ENCODE measurements at places on chromosomes 12 and 14. TPM values are rescaled to one million over a fixed set of nuclear protein-coding genes. Genes with fewer than 3 reads are reported as not detected.

The CPNE6 gene
- not detected for total RNA-seq

The LRRC10 gene
- not detected for total RNA-seq

The MYF6 gene
- total RNA-seq: not detected

The BICDL1 gene
- 15.2 TPM for total RNA-seq

The RBM19 gene
- total RNA-seq: 131 TPM

DNA sequence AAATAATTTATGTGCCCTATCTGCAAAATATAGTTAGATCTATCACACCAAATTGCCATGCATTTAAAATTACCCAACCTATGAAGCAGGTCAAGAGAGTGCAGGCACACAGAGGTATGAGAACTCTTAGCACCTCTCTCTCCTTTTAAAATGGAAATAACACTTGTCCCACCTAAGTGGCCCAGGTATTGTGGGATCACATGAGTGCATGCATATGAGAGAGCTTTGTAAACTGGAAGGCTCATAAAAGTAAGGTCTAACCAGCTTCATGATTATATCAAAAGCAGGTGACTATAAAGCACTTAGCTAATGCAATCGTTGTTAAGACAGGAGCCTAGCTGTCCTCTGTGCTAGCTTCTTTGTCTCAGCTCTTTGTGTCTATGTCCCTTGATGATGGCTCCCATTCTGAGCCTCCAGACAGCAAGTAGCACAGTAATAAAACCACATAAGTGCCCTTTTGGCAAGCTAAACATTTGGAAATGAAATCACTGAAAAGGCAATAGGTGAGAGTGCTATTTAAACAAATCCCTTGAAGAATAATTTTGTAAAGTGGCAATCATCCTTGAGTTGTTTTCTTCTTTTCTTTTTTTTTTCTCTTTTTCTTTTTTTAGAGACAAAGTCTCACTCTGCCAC is 219.0 kb downstream of the NTF3 start:
- no peak overlapping the region for H3K27ac ChIP-seq
- no peaks in the 10 kb centered on the region for H3K27me3 ChIP-seq
- H3K4me1 ChIP-seq: peaks cover 8% of the 10 kb centered on the region
- H3K36me3 ChIP-seq: no peaks in the 10 kb centered on the region
- DNase-seq: no peak
- no peak overlapping the region for H3K4me3 ChIP-seq

DNA sequence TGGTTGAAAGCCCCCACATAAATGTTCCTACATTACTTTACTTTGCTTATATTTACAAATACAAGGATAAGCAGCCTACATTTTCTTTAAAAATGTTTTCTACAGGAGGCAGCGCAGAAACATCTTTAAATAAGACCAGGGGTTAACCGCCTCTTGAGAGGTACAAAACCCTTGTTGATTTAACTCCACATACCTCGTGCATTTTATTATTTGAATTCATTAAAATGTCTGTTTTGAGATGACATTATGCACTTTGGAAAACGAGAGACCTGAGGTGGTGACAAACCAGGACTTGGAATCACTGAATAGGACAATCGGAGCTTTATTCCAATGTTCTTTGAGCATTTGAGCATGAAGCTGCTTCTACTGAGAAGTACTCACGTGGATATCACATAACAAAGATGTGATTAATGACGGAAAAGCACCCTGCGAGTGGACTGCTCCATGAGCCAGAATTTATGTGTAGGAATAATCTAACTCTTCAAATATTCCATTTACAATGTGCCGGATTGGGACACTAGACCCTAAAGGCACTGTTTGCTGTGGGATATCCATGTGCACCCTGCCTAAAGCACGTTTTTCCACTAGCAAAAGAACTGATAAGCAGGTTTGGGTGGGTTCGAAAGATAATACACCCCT is 746 bp upstream of the DUSP16 start:
- no peaks in the 10 kb centered on the region for H3K36me3 ChIP-seq
- H3K27me3 ChIP-seq: no peaks in the 10 kb centered on the region
- DNase-seq: no peak
- peak overlapping the region; percentile 100 for H3K27ac ChIP-seq
- peak overlapping the region; percentile 77 for H3K4me3 ChIP-seq

DNA sequence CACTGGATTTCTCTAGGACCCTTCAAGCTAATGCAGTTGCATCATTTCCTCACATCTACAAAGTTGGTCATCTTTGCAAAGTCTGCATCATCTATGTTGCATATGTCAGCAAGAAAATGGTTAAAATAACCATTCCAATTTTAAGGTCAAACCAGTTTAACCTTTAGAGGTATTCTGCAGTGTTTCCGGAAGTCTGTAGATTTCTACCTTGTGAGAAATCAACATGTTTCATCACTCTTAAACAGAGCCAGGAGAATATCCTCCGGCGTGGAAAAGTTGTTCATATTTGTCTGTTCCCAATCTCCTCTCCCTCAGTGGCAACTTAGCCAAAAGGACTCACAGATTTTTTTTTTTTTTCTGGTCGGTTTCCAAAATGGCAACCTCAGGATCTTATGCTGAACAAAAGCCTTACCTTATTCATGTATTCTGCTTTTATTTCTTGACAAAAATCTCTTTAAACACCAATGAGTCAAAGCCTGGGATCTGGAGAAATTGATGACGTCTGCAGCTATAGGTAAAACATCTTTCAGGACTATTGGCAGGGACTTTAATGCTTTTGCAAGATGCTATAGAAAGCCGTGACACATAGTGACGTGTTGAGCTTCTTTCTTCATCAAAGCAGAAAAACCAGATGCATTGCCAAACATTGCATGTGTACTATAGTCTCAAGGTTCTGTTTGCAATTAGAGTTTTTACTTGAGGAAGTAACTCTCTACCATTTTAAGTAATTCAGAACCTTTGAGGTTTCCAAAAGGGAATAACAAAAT is 16.0 kb upstream of the CDK17 start:
- no peaks in the 10 kb centered on the region for H3K27me3 ChIP-seq
- no peaks in the 10 kb centered on the region for H3K4me1 ChIP-seq
- H3K27ac ChIP-seq: no peak overlapping the region

DNA sequence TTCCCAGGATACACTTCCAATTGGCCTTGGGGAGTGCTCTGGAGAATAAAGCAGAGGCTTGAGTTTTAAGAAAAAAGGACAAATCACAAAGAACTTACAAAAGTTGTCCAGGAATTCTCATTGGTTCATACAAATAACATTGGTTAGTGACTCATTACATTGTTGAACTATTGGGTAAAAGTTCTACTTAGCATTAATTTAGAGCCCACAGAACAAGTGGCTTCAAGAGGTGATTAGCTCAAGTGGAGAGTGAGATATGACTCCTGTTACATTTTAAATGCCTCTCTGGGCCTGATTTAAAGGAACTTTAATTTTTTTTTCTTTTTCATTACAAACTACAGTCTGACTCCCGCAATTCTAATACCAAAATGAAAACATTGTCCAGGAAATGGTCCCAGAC is 72.9 kb downstream of the ASCL4 start:
- H3K36me3 ChIP-seq: no peaks in the 10 kb centered on the region
- no peak overlapping the region for H3K27ac ChIP-seq
- H3K27me3 ChIP-seq: peaks cover 31% of the 10 kb centered on the region

DNA sequence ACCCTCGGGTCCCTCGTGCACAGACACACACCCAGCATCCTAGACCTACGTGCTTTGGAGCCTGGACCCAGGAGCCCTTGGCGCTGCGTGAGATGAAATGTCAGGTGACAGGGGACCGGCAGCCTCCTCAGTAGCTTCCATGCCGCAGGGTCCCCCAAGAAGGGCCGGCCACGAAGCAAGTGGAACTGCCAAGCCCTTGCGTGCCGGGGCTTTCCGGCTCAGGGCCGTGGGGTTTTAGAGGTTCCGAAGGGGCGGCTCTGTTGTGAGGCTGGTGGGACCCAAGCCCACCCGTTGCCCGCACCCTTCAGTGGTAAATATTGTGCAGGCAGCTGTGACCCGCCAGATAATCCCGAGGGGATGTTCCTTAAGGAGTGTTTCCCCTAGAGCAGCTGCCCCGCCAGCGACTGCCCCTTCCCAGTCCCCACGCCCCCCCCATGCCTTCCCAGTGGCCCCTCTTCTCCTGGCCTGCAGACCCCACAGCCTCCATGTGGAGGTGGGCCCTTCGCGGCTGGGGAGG is 133.7 kb downstream of the ADGRD1 start:
- no peaks in the 10 kb centered on the region for H3K27me3 ChIP-seq
- no peak overlapping the region for H3K4me3 ChIP-seq
- no peaks in the 10 kb centered on the region for H3K4me1 ChIP-seq
- H3K27ac ChIP-seq: no peak overlapping the region
- no peaks in the 10 kb centered on the region for H3K36me3 ChIP-seq

DNA sequence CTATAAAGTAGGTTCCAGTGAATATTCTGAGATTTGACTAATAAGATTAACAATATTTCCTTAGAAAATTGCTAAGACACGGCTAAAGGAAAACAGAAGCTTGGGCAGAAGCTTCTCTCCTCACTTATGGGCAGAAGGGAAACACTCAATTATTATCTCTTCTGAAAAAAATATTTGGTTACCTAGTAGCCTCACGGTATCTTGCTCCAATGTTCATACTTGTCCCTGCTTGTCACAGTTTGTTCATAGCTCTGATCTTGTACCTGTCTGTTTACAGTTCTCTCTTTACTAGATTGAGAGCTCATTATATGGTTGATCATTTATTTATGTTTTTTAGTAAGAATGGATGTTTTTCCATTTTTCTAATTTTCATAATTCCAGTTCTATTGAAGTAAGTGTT is 458.0 kb upstream of the ATP2B1 start:
- H3K36me3 ChIP-seq: no peaks in the 10 kb centered on the region
- no peak for DNase-seq
- no peak overlapping the region for H3K27ac ChIP-seq
- H3K4me1 ChIP-seq: no peaks in the 10 kb centered on the region
- no peak overlapping the region for H3K4me3 ChIP-seq

DNA sequence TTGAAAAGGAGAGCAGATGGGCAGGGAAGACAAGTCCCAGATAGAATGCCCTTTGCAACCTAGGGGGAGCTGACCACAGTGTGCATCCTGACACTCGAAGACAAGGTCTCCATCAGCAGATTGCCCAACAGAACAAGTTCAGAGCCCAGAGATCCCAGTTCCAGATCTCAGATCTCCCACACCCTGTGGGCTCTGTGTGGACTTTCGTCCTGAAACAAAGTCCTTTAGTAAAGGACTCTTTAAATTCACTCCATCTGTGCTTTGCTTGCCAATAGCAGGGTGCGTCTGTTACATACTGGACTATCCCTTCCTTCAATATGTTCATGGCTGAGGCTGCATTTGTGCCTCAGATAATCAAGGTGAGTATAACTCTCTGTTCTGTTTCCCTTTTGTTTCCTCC is 8.7 kb upstream of the C1RL start:
- peaks cover 4% of the 10 kb centered on the region for H3K36me3 ChIP-seq
- no peak for DNase-seq
- no peaks in the 10 kb centered on the region for H3K27me3 ChIP-seq
- H3K4me1 ChIP-seq: no peaks in the 10 kb centered on the region
- H3K27ac ChIP-seq: no peak overlapping the region
- no peak overlapping the region for H3K4me3 ChIP-seq

- no peak overlapping the region for H3K27ac ChIP-seq
- H3K36me3 ChIP-seq: no peaks in the 10 kb centered on the region
- no peak for DNase-seq
- no peak overlapping the region for H3K4me3 ChIP-seq
- no peaks in the 10 kb centered on the region for H3K4me1 ChIP-seq
Observed at GRCh38 chr12:29510591-29511185, 13.2 kb upstream of the OVCH1 start.

DNA sequence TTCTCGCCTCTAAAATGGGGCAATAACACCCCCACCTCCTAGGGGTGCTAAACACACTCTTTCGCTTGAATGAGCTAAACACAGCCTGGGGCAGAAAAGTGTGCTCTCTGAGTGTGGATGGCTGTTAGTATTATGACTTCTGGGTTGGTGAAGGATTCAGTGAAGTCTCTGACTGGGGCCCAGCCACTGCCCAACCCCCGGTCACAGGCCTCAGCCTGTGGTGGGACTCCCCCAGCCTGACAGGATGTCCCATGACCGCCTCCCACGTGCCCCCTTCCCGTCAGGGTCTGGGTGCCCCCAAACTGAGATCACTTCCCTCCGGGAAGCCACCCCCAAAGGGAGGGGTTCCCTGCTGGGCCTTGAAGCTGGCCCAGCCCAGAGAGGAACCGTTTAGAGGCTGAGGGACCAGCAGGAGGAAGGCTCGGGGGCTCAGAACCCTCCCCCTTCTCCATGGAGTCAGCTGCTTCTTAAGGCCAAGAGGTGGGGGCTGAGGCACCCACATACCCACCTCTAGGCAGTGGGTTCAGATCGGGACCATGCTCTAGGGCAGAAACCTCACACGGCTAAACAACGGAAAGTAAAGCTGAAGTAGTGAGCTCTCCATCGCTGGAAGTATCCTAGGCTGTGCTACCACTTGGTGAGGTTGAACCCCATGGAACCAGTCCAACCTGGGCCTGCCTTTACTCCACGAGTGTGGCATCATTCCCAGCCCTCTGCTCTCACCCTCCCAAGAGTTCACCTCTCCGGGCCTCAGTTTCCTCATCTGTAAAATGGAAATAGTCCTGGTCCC is 13.8 kb downstream of the DTX1 start:
- no peaks in the 10 kb centered on the region for H3K27me3 ChIP-seq
- no peak overlapping the region for H3K4me3 ChIP-seq
- H3K27ac ChIP-seq: no peak overlapping the region
- H3K4me1 ChIP-seq: no peaks in the 10 kb centered on the region

DNA sequence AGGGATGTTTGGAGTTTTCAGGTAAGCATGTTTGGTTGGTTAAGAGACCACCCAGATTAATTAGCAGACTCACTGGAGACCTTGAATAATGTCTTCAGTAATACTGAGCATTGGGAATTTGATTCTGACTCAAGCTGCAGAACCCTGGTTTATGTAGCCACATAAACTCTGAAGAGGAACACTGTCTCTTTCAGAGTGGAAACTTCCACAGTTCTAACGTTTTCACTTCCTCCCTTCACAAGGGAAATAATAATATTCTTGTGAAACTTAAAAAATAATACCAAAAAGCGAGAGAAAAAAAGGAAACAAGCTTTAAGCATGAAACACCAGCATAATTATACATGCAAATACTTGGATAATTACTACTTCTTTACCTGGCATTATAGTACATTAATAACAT is 40.0 kb upstream of the ST8SIA1 start:
- H3K27me3 ChIP-seq: no peaks in the 10 kb centered on the region
- no peaks in the 10 kb centered on the region for H3K4me1 ChIP-seq
- no peak overlapping the region for H3K4me3 ChIP-seq
- no peak for DNase-seq
- H3K27ac ChIP-seq: no peak overlapping the region
- no peaks in the 10 kb centered on the region for H3K36me3 ChIP-seq

GRCh38 chr12:2959192-2959504 is at the start of gene TEAD4:
TEAD4 (plus strand) TSS chr12:2959397.
- DNase-seq: peak; percentile 95
- no peaks in the 10 kb centered on the region for H3K27me3 ChIP-seq
- H3K27ac ChIP-seq: peak within 1 kb of the TSS; percentile 92
- no peaks in the 10 kb centered on the region for H3K36me3 ChIP-seq
- H3K4me1 ChIP-seq: peaks cover 49% of the 10 kb centered on the region
- H3K4me3 ChIP-seq: peak within 1 kb of the TSS; percentile 76

- DNase-seq: no peak
- H3K4me3 ChIP-seq: no peak overlapping the region
- no peak overlapping the region for H3K27ac ChIP-seq
- H3K36me3 ChIP-seq: no peaks in the 10 kb centered on the region
Observed at GRCh38 chr14:97107080-97107479, 309.9 kb downstream of the VRK1 start.

Measured in upper lobe of left lung (tissue), 6 donors.